Fibroblast of mammary gland (primary cell): ENCODE measurements at places on chromosomes 5 and 9.

- peak; percentile 67 for DNase-seq
Measured at GRCh38 chr5:158560170-158560569, 539.5 kb downstream of the EBF1 start.

DNA sequence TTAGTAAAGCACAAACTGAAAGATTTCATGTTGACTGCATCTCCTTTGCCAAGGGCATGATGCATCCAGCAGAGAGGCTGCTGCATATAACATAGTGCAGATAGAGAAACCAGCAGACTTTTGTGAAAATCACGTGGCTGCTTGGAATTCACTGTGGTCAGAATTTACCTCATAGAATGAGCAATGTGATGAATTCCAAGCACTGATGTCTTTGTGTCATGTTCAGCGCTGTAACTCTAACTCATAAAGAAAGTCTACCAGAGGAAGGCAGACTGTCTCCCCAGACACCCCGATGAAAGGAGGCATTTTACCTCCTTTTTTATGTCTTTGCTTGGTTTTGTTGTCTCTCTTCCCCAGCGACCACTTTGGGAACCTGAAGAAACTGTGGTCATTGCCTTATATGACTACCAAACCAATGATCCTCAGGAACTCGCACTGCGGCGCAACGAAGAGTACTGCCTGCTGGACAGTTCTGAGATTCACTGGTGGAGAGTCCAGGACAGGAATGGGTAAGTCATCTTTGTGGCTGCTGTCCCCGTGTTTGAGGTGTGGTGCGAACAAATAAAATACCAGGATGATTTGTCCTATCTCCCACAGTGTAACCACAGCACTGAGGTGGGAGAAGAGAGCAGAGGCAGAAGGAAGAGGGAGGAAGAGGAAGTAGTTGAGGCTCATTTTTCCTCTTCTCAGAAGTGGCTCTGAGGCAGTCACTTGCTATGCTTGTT is 42.0 kb downstream of the ITK start:
- DNase-seq: peak; percentile 66

DNA sequence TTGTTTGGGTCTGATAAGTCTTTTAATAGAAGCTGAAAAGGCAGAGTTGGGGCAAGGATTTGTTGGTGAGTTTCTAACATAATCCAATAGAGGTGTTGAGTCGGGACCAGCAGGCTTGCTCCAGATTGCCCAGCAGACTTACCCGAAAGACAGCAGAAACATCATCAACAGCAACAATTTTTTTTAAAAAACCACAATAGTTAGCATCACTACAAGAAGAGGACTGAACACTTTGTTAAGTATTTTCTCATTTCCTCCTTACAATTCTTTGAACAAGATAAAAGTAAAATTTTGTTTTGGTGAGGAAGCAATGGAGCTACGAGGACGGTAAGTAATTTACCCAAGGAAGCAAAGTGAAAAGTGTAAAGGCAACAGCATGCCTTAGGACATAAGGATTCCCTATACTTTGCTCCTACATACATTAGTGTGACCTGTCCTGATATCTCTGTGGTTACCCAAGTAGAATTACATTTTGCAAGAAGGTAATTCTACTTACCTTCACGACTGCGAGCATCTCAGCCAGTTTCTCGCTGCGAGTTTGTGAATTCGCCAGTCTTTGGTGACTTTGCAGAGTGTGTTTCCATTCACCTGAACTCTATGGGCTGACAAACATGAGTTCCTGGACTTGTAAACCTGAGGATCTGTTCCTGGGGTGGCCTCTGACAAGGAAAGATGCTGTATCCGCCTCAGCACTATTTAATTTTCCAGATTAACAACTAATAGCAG is 13.2 kb downstream of the ITK start:
- no peak for DNase-seq

GRCh38 chr9:127076860-127077643 is 45.4 kb downstream of the ANGPTL2 start:
- no peak for DNase-seq

- peak; percentile 82 for DNase-seq
Measured at GRCh38 chr5:112154940-112155686, 264.0 kb downstream of the EPB41L4A start.
